ENCODE measurements at places on chromosomes 6 and 20. TPM values are rescaled to one million over a fixed set of nuclear protein-coding genes. Genes with fewer than 3 reads are reported as not detected.

GRCh38 chr20:50449738-50450492 lies 60.3 kb upstream of the PTPN1 start:
- no peak for DNase-seq

APOM gene
- polyA plus RNA-seq, result 101 TPM

DNA sequence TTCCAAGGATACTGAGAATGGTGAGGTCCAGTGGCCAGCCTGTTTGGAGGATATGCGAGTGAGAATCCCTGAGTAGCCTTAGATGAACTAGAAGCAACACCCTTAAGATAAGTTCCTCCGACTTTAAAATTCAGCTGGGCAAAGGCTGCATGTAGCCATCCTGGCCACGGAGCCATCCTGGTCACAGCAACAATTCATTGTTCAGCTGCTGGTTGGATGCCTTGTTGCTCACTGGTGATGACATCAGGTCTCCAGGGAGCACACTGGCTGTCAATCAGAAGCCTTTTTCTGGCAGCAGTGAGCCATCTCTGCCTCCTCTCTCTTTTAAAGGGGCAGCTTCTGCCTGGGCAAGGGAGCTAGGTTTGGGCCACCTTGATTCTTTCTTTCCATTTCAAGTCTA lies 22.4 kb upstream of the RIMS4 start:
- DNase-seq, result no peak

GRCh38 chr6:44481056-44481455 lies 93.5 kb downstream of the CDC5L start:
- DNase-seq, result no peak

SAMD5 gene
- polyA plus RNA-seq, result 13.7 TPM

OR2J1 gene
- polyA plus RNA-seq, result not detected

ECT2L gene
- 0.15 TPM for polyA plus RNA-seq

TFAP2D gene
- polyA plus RNA-seq, result not detected

DNA sequence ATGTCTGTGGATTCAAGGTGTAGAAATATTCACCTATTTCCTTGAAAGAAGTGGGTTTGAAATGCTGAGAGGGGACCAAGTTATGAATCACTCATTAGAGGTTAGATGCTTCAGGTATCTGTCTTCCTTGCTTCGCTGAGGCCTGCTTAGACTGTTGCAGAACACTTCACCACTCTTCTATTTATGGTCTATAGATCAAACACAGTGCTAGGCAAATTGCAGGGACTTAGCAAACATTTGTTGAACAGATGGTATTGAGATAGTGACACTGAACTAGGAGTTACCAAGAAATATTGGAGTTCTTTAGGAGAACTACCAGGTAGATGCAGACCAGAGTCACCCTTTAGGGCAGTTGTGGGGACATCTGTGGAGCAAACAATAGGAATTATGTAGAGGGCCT lies 123.8 kb downstream of the RFPL4B start:
- no peak for DNase-seq

GRCh38 chr20:35908007-35908406 lies 46.3 kb downstream of the SCAND1 start:
- no peak for DNase-seq

DNA sequence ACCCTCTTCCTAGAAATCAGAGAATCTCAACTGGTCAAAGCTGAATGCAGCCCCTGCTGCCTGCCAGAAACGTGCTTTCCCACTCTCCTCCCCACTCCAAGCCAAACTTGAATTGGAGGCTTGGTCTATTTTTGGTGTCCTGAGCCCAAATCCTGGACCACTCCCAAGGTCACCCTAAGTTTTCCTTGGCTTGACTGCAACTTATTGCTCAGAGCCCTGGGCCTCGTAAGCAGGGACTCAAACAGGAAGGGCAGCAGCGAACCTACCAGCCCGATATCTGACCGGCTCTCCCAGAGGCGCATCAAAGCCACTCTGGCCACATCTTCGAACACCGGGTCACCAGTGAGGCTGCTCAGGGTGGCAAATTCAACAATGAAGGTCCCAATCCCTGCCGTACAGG lies 12.7 kb downstream of the EDEM2 start:
- no peak for DNase-seq

DNA sequence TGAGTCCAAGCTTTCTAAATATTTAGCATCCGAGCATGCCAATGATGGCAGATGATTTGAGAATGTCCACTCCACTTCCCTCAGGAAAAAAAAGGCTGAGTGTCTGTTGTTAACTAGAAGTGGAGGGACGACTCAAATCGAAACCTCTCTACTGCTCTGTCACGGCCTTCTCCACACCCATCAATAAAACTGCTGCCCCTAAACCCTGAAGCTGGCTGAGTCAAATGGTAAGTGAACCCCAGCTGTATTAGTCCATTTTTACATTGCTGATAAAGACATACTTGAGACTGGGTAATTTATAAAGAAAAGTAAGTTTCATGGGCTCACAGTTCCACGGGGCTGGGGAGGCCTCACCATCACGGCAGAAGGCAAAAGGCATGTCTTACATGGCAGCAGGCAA lies 707.0 kb downstream of the QKI start:
- no peak for DNase-seq

DNA sequence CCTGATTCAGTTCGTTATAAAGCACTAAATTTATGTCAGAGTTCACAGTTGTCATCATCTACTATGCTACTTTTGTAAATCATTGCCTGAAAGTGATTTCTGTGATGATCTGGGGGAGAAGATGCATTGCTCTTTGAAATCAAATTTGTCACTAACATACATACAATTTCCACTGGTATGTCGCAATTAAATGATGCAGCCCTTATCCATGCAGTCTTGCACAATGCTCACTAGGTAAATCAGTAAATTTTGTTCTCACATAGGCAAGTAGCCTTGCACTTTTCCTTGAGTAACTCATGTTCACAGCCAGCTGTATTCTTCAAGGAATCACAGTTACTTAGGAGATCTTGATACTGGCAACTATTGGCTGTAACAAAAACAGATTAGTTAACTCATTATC lies 20.8 kb downstream of the CRISP2 start:
- no peak for DNase-seq

DNA sequence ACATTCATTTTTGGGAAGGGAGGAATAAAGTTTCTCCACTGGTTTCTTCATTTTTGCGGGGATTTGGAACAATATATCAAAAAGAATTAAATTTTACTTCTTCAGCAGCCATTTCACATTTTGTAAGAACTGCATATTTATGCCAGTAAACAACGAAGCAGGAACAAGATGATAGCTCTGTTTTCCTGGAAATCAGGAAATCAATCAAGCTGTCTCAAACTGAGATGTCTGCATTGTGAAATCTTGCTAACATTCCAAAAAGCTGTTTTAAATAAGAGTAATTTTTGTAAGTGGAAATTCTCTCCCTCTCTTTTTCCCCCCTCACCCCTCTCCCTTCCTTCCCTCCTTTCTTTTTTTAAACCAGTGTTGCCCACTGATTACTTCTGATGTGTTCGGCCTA lies 20.0 kb downstream of the MAPK13 start:
- no peak for DNase-seq

DNA sequence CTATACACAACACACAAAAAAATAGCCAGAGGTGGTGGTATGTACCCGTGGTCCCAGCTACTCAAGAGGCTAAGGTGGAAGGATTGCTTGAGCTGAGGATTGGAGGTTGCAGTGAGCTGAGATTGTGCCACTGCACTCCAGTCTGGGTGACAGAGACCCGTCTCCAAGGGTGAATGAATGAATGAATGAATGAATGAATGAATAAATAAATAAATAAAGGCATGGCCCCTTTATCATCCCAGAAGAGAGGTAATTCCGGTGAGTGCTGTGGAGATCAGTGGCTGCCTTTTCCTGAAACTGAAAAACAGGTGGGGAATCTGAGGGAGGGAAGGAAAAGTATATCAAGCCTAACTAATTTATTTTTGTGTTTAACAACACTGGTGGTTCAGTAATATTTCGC lies 90.0 kb downstream of the JARID2 start:
- DNase-seq, result no peak

OTOR gene
- polyA plus RNA-seq, result not detected

HCRTR2 gene
- polyA plus RNA-seq, result 0.49 TPM

FNDC1 gene
- 5.7 TPM for polyA plus RNA-seq

DNA sequence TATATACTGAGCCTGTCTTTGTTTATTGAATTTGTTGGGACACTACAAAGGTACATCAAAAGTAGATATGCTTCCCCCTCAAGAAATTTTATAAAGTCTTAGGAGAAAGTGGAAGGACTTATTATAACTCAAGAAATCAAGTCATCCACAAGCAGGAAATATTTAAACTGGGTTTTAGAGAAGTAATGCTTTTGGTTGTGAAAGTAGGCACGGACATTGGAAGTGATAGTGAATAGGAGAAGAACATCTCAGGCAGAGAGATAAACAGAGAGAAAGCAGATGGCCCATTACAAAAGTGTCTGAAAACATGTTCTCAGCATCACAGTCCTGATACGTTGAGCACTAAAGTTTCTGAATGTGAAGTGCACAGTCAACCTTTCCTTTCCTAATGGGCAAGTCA lies 415.6 kb upstream of the RNF217 start:
- DNase-seq, result no peak

INSM1 gene
- polyA plus RNA-seq, result not detected

CALHM5 gene
- 0.96 TPM for polyA plus RNA-seq

GRCh38 chr6:34981951-34982350 lies 92.9 kb downstream of the ANKS1A start:
- no peak for DNase-seq

CNR1 gene
- polyA plus RNA-seq, result 1.1 TPM

- no peak for DNase-seq
Measured at GRCh38 chr20:41978246-41978790, 360.1 kb upstream of the CHD6 start.

DNA sequence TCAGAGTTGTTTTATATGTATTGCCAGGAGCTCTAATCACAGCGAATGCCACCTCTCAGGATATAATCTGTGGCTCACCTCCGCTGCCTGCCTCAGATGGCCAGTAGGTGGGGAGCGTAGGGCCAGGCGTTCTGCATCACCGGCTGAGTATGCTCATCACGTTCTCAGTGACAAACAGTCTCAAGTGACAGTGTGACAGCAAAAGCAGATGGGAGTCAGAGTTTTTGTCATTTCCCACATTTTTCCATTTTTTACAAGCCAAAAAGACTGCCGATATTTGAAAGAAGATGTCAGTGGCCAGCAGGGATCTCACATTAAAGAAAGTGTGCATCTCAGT lies 208.7 kb downstream of the ALDH8A1 start:
- DNase-seq, result no peak

DNA sequence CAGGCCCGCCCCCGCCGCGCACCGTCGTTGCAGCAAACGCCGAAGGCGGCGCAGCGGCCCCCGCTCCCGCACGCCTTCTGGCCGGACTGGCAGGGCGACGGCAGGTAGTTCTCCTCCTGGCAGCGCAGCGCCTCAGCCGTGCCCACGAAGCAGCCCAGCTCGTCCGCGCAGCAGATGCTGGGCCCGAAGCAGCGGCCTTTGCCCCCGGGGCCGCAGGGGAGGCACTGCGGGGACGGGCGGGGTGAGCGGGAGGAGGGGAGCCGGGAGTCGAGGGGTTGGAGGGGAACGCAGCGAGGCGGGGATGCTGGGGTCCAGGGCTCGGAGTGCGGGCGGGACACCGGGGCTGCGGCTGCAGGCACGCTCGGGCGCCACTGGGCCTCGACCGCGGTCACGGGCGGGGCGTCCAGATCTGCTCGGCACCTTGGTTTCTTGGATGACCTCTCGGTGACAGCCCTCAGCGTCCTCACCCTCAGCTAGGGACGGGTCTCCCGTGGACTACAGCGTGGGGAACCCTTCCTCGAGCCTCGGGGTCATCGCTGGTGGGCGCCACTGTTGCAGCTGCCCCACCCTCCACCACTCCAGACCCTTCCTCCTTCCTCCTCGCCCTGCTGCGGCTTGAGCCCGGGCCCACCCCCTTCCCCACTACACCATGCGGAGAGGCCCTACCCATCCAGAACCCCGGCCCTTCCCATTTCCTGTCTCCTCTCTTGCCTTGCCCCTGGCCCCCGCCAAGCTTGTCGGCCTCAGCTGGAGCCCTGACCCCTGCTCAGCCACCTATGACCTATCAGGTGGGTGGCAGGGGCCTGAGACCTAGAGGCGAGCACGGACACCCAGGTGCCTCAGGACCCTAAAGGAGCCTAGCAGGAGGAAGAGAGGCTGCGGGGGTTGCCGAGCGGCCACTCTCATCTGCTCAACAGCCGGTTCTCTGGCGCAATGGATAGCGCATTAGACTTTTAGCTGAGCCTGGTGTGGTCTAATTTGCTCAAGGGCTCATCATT lies 1.3 kb downstream of the AVP start:
- DNase-seq, result no peak

- no peak for DNase-seq
Measured at GRCh38 chr6:70180901-70181599, 121.8 kb downstream of the COL9A1 start.

RPN2 gene
- 286 TPM for polyA plus RNA-seq

DNA sequence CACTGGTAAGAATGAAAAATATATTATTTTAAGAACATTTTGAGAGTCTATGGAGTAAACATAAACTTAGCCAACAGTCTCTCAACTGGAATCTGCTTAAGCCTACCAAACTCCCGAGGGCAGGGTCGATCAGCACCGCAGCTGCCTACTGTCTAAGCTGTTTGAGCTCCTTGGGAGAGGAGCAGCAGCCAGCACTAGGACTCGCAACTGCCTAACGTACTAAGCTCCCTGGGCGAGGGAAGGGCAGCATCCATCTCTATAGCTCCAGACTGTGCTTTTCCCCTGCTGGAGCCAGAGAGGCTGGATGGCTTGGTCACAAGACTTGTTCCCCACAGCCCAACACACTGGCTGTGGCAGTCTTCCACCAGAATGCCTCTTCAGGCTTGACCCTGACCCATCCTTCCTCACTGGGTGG lies 96.4 kb downstream of the MOXD1 start:
- DNase-seq, result no peak

DNA sequence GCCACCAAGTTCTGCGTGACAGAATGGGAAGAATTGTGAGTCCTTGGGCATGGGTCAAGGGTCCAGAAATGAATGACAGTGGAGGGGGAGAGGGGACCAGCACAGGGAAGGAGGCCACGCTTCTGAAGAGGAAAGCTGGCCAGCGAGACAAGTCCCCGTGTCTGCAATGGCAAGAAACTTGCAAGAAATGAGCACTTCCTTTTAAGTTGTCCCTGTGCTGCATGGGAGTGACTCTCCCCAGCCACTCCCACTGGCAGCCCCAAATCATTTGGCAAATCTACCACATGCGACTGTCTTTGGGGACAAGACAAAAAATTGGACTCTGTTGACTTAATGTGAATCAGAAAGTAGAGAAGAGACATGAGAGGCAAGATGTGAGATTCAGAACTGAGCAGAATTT lies 242.2 kb upstream of the RREB1 start:
- no peak for DNase-seq

- DNase-seq, result peak; percentile 29
Measured at GRCh38 chr6:43368259-43369160, 937 bp downstream of the ZNF318 start.

- no peak for DNase-seq
Measured at GRCh38 chr6:157188213-157188612, 135.1 kb downstream of the TMEM242 start.

DNA sequence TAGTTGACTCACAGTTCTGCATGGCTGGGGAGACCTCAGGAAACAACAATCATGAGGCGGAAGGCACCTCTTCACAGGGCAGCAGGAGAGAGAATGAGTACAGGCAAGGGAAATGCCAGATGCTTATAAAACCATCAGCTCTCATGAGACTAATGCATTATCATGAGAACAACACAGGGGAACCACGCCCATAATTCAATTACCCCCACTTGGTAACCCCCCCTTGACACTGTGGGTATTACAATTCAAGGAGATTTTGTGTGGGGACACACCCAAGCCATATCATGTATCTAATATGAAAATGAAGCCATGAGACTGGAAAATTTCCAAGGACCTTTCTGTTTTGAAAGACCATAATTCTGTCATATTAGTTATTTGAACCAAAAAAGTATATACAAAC lies 342.4 kb upstream of the PLCB4 start:
- DNase-seq, result no peak
